Thyroid gland (tissue), 4 donors: ENCODE measurements at places on chromosomes 11 and 22. TPM values are rescaled to one million over a fixed set of nuclear protein-coding genes. Genes with fewer than 3 reads are reported as not detected.
A peak's percentile ranks its signal among the peaks of the same experiment; 100 is the strongest.

DNA sequence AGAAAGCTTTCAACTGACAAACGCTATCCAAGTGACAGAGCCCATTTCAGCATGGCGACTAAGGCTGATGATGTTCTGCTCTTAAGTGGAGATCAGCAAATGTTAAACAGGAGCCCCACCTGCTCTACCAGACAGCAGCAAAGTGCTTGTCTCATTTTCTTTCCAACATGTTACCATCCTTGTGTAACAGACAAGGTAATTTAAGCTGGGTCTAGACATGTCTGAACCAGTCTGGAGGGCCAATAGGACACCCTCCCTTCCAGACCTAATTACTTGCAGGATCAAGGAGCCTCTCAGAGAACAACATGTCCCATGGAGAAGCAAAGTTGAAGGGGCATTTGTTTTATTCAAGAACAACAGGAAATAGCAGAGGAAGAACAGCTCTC, 3.9 kb upstream of the LMO2 start:
- no peak for DNase-seq
- H3K27me3 ChIP-seq: no peaks in the 10 kb centered on the region
- H3K27ac ChIP-seq: no peak overlapping the region
- peaks cover 7% of the 10 kb centered on the region for H3K4me1 ChIP-seq
- no peak overlapping the region for H3K4me3 ChIP-seq

DNA sequence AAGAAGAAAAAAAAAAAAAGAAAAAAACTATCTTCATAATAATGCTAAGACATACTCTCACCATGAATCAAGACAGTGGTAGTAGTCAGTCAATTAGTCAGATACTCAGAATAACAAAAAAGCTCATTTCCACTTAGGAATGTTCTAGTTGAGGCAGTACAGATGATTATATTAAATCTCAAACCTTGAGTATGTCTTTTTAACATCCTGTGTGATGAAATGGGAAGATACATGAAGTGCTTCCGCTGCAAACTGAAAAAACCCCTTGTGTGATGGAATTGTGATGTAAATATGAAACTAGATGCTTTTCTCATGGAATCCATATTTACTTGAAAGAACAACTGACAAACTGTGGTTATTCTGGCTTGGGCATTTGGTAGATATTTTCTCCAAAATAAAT, 13.7 kb downstream of the AMOTL1 start:
- peaks cover 31% of the 10 kb centered on the region for H3K4me1 ChIP-seq
- H3K36me3 ChIP-seq: no peaks in the 10 kb centered on the region
- no peak overlapping the region for H3K4me3 ChIP-seq
- DNase-seq: no peak

- H3K27ac ChIP-seq: no peak overlapping the region
- H3K4me3 ChIP-seq: no peak overlapping the region
- no peaks in the 10 kb centered on the region for H3K4me1 ChIP-seq
- peak; percentile 69 for DNase-seq
Measured at GRCh38 chr11:72787216-72788104, 6.4 kb downstream of the STARD10 start.

DNA sequence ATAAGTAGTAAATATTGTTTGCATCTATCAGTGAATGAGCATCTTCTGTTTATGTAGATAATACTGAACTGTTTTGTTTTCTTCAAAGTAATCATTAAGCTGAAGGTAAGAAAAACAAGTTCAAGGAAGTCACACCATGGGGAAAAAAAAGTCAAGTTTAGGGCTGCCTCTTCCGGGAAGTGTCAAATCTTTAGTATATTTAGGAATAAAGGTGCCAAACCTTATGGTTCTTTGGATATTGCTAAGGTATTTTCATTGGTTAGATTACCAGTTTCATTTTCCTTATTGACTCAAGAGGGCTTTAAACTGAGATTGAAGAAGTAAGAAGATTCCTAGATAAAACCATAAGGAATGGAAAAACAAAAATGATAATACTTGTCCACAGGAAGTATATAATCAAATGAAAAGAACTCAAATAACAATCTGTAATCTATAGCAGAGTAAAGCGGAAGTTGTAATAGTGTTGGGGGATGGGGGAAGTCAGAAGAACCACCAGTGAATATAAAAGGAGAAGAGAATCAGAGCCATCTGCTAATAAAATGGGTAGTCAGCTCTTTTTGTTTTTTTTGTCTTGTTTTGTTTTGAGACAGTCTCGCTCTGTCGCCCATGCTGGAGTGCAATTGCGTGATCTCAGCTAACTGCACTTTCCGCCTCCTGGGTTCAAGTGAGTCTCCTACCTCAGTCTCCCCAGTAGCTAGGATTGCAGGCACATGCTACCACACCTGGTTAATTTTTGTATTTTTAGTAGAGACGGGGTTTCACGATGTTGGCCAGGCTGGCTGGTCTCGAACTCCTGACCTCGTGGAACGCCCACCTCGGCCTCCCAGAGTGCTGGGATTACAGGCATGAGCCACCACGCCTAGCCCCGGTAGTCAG, 2.3 kb downstream of the ATM start:
- no peak overlapping the region for H3K4me3 ChIP-seq
- H3K27me3 ChIP-seq: no peaks in the 10 kb centered on the region
- peaks cover 9% of the 10 kb centered on the region for H3K36me3 ChIP-seq
- peaks cover 25% of the 10 kb centered on the region for H3K4me1 ChIP-seq
- no peak for DNase-seq

DNA sequence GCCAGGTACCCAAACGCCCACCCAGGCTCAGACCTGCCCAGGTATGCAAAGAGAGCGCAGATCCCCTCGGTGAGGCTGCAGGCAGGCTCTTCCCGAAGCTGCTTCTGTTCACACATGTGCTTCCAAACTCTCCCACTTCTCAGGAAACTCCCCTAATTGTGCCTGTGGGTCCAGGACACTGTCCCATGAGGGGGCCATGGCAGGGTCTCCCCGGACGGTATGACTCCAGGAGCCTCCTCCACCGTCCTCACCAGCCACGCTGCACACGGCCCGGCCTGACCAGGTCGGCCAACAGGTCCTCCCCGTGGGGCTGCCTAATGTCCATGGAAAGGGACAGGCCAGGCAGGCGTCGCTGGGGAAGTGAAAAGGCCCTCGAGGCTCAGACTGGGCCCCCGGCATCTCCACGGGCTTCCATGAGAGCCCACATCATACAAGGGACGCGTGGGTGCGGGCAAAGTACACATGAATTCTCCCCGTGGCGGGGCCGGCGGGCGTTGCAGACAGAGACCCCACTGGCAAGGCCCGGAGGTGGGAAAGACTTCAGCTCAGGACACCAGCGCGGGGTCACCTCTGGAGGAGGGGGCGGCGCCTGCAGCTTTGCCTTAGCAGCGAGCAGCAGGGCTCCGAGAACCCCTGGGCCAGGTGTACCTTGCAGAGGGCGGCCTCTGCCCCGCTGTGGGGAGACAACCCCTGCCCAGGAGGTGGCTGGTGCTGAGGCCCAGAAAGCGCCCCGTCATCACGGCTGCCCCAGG, 526.1 kb downstream of the BRD1 start:
- no peak overlapping the region for H3K27ac ChIP-seq
- H3K4me1 ChIP-seq: no peaks in the 10 kb centered on the region
- no peaks in the 10 kb centered on the region for H3K36me3 ChIP-seq

GRCh38 chr11:46435679-46436078, 44.1 kb upstream of the CHRM4 start:
- H3K27me3 ChIP-seq: no peaks in the 10 kb centered on the region
- peaks cover 18% of the 10 kb centered on the region for H3K36me3 ChIP-seq
- no peak overlapping the region for H3K4me3 ChIP-seq
- DNase-seq: peak; percentile 42

GRCh38 chr11:61447601-61448551, 18.0 kb downstream of the SDHAF2 start:
- H3K4me3 ChIP-seq: no peak overlapping the region
- peaks cover 13% of the 10 kb centered on the region for H3K4me1 ChIP-seq
- H3K36me3 ChIP-seq: peaks cover 5% of the 10 kb centered on the region
- no peak overlapping the region for H3K27ac ChIP-seq
- DNase-seq: no peak
- no peaks in the 10 kb centered on the region for H3K27me3 ChIP-seq

GRCh38 chr11:57214494-57214893, 22.6 kb downstream of the APLNR start:
- H3K4me3 ChIP-seq: no peak overlapping the region
- DNase-seq: no peak
- no peaks in the 10 kb centered on the region for H3K27me3 ChIP-seq
- H3K4me1 ChIP-seq: peaks cover 4% of the 10 kb centered on the region
- no peak overlapping the region for H3K27ac ChIP-seq

GRCh38 chr11:128022007-128022368, 565.4 kb downstream of the ETS1 start:
- no peak for DNase-seq
- no peaks in the 10 kb centered on the region for H3K36me3 ChIP-seq
- H3K4me1 ChIP-seq: no peaks in the 10 kb centered on the region
- no peak overlapping the region for H3K4me3 ChIP-seq

DNA sequence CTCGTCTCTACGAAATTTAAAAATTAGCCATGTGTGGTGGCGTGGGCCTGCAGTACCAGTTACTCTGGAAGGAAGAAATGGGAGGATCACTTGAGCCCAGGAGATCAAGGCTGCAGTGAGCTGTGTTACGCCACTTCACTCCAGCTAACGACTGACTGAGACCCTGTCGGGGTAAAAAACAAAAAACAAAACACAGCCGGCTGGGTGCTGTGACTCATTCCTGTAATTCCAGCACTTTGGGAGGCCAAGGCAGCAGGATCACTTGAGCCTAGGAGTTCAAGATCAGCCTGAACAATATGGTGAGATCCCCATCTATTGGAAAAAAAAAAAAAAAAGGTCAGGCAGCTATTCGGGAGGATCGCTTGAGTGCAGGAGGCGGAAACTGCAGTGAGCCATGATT, 2.4 kb downstream of the PAFAH1B2 start:
- H3K27me3 ChIP-seq: no peaks in the 10 kb centered on the region
- no peak overlapping the region for H3K4me3 ChIP-seq
- no peak overlapping the region for H3K27ac ChIP-seq
- peaks cover 33% of the 10 kb centered on the region for H3K4me1 ChIP-seq
- DNase-seq: no peak

DNA sequence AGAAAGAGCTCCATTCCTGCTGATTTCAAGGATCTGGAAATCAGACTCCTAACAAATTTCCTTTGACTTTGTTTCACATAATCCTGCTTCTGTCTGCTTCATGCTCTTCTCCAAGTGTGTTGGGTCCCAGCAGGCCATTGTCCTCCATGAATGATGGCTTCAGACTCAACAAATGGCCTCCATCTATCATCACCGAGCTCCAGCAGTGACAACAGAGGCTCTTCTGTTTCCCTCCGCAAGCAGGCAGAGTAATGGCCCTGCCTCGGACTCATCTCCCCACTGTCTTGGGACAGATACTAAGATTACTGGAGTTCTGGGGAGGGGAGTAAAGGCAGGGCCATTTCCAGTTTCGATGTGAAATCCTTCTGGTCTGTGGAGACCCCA, 127.3 kb downstream of the TENM4 start:
- no peaks in the 10 kb centered on the region for H3K27me3 ChIP-seq
- H3K27ac ChIP-seq: no peak overlapping the region
- H3K4me1 ChIP-seq: no peaks in the 10 kb centered on the region
- no peak overlapping the region for H3K4me3 ChIP-seq
- no peak for DNase-seq
- no peaks in the 10 kb centered on the region for H3K36me3 ChIP-seq

DNA sequence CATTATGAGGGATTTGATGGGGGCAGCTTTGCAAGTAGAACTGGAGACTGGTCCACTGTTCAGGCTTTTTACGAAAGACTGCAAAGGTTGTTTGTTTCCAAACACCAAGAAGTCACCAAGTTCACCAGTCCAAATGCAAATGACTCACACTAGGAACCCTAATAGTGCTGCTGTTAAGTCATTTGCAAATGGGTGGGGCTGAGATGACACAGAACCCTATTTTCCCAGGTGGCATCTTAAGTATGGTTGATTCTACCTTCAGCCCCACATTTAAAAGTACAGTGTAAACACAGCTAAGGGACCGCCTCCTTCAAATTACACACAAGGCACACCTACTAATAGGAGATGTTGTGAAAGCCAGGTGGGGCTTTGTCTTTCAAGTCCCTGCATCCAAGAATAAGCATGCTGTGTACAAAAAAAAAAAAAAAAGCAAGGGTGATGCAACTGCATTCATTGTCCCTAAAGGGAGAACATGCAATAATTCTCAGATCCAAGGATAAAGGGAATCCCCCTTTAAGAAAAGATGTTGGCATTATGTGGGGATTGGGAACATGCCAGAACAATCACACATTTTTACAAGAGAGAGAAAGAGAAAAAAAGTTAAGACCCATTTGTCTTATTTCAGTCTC, 27.3 kb downstream of the BDNF start:
- DNase-seq: no peak
- H3K27ac ChIP-seq: no peak overlapping the region
- H3K4me1 ChIP-seq: no peaks in the 10 kb centered on the region
- no peaks in the 10 kb centered on the region for H3K27me3 ChIP-seq
- no peaks in the 10 kb centered on the region for H3K36me3 ChIP-seq

GRCh38 chr11:15867871-15868270, 488.5 kb downstream of the SOX6 start:
- H3K4me1 ChIP-seq: no peaks in the 10 kb centered on the region
- no peak overlapping the region for H3K27ac ChIP-seq
- H3K36me3 ChIP-seq: no peaks in the 10 kb centered on the region
- H3K27me3 ChIP-seq: no peaks in the 10 kb centered on the region
- no peak for DNase-seq

GRCh38 chr11:88523386-88524071, 186.0 kb upstream of the CTSC start:
- no peaks in the 10 kb centered on the region for H3K27me3 ChIP-seq
- H3K4me3 ChIP-seq: no peak overlapping the region
- H3K36me3 ChIP-seq: no peaks in the 10 kb centered on the region

DNA sequence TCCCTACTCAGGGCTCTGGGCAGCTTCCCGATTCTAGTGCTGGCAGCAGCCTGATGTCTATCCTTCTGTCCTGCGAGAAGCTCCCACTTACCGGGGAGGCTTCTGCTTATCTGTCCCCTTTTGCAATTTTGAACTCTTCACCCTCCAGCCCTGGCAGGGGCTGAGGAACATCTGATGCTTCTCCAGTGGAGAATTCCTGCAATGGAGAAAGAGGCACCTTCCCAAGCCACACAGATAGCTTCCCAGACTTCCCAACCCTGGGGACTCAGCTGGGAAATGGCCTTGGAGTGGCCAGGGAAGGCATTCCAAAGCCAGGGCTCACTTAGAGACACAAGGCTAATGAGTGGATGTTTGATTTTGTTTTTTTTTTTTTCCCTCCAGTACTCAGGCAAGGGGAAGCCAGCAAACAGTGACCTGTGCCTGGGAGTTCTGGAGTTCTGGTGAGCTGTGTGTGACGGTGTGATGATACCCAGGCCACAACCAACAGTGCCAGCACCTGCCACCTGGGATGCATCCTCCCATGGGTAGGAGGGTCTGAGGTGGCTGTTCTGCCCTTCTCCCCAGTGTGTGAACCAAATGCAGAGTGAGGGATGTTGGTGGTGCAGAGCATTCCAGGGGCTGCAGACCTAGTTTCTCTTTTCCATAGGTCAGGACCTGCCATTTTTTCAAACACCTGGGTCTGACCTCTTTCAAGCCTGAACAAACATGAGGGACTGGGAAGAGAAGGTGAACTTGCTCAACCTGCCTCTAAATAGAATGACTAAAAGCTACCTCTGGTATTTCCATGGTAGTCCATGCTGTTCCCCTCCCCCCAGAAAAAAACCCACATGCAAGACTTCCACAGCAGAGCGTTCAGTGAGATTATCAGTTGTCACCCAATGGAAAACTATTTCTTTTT, 95.1 kb downstream of the CCDC81 start:
- no peaks in the 10 kb centered on the region for H3K27me3 ChIP-seq
- H3K36me3 ChIP-seq: no peaks in the 10 kb centered on the region
- peaks cover 20% of the 10 kb centered on the region for H3K4me1 ChIP-seq
- H3K4me3 ChIP-seq: no peak overlapping the region
- H3K27ac ChIP-seq: no peak overlapping the region

The CHRNA10 gene
- 2.3 TPM for total RNA-seq

The OR52I2 gene
- not detected for total RNA-seq

The GCAT gene
- 33.3 TPM for total RNA-seq

The SCGB2A2 gene
- total RNA-seq: not detected

The EI24 gene
- 75.8 TPM for total RNA-seq
